ENCODE measurements at places on chromosomes 2 and 18.

DNA sequence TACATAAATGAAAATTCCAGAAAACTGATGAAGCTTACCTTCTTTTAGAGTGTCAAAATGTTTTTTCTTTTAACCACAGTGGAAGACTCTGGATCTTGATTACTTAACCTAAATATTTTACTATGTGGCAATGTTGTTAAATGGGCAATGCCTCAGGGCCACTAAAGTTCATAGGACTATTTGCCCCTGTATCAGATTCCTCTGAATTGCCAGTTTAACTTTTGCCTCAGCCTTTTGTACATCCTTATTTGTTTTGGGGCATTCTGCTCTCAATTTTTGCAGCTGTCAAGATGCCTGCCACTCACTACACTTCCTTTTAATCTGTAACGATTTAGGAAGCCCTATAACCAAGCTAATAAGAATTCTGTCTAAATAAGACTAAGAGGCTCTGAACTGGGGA is 31.7 kb upstream of the SERTAD2 start:
- no peak for DNase-seq

- no peak for DNase-seq
Observed at GRCh38 chr2:201966691-201967438, 66.8 kb upstream of the FZD7 start.

- DNase-seq, result no peak
Observed at GRCh38 chr18:61748004-61748403, 144.8 kb downstream of the RNF152 start.

- no peak for DNase-seq
Observed at GRCh38 chr18:36058674-36059073, 8.7 kb downstream of the RPRD1A start.

DNA sequence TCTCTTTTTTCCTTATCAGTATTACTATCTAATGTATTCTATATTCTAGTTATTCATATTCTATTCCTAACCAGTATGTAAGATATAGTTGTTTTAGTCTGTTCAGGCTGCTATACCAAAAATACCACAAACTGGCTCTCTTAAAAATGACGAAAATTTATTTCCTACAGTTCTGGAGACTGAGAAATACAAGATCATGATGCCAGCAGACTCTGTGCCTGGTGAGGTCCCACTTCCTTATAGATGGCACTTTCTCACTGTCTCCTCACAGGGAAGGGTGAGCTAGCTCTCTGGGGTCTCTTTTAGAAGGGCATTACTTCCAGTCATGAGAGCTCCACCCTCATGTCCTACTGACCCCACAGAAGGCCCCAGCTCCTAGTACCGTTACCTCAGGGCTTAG is 4.8 kb upstream of the ARHGAP15 start:
- DNase-seq, result no peak

DNA sequence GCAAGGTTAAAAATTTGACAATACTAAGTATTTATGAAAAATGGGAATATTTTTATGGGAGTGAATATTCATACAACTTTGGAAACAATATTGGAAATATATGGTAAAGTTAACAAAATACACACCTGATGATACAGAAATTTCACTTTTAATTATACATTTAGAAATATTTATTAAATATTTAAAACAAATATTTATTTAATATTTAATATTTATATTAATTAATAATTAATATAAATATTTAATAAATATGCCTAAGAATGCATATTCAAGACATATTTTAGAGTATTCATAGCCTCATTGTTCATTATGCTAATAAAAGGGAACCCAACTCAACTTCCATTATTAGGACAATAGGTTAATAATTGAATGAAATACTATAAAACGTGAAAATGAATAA is 7.0 kb upstream of the DYNAP start:
- no peak for DNase-seq

GRCh38 chr18:1559563-1559962 is 654.9 kb downstream of the ADCYAP1 start:
- no peak for DNase-seq

DNA sequence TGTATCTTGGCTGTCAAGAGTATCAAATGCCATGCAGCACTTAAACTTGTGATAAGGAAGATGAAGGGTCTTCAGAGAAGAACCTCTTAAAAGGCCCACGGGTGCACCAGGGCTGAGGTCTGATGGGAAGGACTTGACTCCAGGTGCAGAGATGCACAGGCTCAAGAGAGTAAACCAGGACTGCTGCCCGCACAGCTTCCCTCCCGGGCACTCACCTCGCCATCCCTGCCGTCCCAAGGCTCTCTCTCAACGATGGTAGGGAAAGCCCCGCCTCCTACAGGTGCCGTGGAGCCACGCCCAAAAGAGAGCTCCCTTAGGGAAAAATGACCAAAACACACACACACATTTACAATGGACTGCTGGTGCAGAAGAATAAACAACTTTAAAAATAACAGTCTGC is 27.9 kb downstream of the PDIA6 start:
- no peak for DNase-seq

DNA sequence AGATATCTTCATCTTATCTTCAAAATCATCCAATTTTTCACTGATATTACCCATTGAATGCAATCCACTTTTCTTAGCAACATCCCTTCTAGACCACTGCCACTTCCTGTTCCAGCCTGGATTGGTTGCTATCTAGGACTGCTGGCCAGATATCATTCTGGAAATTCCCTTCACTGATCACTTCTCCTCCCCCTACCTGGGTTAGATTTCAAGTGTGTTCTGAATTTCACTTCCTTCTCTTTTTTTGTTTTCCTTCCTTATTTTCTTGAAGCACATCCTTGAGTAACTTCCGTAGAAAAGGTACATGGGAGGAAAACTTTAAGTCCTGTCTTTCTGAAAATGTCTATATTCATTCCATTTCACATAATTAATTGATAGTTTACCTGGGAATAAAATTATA is 82.0 kb upstream of the IL1R2 start:
- DNase-seq, result no peak

DNA sequence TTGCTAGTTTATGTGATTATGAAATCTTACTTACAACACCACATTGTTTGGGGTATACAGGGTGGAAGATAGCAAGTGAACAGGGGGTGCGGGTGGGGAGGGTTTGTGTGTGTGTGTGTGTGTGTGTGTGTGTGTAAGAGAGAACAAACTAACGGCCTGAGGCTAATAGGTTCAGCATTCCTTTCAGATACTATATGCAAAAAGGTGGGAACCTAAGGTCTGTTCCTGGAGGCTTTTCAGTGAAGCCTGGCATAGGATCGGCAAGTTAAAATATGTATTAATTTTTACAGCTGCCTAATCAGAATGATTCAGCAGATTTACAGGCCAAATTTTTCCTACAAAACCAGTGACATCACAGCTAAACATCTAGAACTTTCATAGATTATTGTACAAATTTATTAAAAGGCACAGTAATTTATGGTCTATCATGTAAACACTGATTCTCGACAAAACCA is 7.6 kb upstream of the SPDYA start:
- DNase-seq, result no peak

- peak; percentile 25 for DNase-seq
Observed at GRCh38 chr2:179020156-179020750, 29.7 kb downstream of the CCDC141 start.

GRCh38 chr2:119731983-119732382 is 27.7 kb upstream of the PTPN4 start:
- no peak for DNase-seq

- no peak for DNase-seq
Observed at GRCh38 chr18:41721103-41721790, 233.8 kb upstream of the PIK3C3 start.

DNA sequence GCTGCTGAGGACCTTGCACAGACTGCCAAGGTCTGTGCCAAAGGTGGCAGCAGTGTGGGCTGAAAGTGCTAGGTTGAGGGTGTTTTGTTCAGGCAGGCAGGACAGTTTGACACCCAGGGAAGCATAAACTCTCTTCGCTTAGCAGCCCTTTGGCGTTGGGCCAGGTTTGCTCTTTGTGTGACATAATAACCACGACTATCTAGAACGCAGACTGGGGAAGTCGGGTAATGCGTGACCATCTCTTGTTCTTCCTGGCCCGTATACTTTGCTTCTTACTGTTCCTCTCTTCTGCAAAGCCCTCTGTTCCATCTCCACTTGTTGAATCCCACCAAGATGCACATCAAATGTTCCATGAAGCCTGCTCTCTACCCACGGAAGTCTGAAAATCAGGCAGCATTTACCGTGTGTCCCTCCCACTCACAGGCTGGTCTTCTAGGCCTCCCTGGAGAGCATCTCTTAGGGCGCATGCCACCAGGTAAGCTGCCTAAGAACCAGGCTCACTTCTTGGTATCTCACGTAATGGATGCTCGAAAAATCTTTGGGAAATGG is 96.7 kb upstream of the LMAN1 start:
- DNase-seq, result no peak

- DNase-seq, result no peak
Observed at GRCh38 chr2:165348441-165348840, 109.2 kb downstream of the SCN2A start.

DNA sequence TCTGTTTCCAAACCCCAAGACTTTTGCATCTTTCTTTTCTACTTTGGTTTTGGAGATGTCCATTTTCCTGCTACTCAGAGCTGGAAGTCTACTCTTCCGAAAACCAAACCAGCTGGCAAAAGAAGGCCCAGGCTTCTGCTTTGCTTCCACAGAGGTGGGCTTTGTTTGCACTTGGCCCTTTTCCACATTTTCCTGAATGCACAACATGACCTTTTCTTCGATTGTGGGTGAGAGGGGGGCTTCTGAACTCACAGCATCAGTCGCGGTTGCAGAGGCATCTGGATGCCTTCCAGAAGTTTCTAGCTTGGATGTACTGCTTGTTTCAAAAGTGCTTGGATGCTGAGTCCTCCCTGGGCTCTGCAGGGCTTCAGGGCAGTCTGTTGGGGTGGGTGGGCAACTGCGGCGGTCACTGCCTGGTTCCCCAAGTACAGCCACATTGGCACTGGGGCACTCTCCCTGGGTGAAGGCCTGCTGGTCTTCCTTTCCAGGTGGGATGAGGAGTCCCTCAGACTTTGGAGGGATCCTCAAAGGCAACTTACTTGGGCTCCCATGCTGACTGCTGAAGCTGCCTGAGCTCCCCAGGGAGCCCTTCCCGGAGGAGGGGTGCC is 112.3 kb upstream of the LYPD1 start:
- no peak for DNase-seq

- DNase-seq, result no peak
Observed at GRCh38 chr2:179636995-179637394, 224.4 kb downstream of the ZNF385B start.

DNA sequence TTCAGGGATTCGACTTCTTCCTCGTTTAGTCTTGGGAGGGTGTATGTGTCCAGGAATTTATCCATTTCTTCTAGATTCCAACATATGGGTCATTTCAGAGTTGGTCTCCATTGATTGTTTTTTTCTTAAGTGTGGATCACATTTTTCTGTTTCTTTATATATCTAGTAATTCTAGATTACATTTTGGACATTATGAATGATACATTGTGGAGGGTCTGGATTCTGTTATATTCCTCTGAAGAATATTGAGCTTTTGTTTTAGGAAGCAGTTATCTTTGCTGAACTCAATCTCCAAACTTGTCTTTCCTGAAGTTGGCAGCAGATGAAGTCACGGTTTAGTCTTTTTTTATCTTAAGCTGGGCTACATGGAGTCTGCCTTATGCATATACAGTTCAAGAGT is 9.3 kb downstream of the FAM228B start:
- DNase-seq, result no peak

GRCh38 chr2:42663828-42664227 is 95.4 kb downstream of the MTA3 start:
- DNase-seq, result no peak

DNA sequence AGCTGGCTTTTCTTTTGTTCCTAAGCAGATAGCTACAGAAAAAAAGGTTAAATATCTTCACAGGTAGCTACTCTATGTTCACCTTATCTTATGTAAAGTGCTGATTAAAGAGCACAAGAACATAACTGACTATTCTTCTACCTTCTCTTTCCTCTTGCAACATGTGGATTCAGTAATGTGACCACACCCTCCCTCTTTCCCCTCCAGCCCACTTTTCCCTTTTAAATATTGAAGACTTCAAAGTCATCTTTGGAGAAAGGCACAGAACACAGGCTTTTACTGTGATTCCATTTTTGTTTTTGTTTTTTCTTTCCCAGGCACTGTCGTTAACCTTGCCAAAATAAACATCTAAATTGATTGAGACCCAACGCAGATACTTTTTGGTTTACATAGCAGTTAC is 418.1 kb upstream of the CDH20 start:
- no peak for DNase-seq

GRCh38 chr2:75241696-75242095 is 42.4 kb upstream of the TACR1 start:
- DNase-seq, result no peak

DNA sequence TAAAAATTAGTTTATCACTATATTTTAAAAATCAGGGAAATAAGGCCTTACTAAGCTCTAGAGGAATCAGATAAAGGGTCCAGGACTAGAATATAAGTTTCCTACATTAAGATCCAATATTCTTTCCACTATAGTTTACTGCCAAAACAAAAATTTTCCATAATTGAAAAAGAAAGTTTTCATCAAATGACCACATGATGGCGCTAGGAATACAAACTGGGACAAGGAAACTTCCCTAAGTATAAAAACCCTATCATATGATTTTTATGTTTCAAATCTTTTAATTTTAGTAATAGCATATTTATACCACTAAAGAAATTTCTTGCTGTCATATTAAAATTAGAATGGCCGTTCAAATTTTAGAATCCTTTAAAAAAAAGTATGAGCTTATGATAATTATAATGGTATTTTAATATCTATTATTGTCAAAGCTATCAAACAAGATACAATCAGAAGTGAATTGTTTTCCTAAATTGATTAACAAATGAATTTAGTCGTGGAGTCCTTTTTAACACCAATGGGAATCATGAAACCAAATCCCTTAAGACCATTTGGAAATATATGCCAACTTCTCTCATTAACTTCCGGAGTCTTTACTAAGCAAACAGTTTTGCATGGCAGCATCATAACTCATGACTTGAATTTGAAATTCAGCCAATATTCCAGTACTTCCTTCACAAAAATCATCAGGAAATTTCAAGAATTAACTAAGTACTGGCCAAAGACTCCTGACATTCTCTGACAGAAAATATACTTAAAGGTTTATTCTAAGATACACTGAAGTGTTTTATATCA is 70.3 kb downstream of the SCN1A start:
- DNase-seq, result no peak

- DNase-seq, result no peak
Observed at GRCh38 chr18:21305621-21306020, 63.6 kb downstream of the GREB1L start.

DNA sequence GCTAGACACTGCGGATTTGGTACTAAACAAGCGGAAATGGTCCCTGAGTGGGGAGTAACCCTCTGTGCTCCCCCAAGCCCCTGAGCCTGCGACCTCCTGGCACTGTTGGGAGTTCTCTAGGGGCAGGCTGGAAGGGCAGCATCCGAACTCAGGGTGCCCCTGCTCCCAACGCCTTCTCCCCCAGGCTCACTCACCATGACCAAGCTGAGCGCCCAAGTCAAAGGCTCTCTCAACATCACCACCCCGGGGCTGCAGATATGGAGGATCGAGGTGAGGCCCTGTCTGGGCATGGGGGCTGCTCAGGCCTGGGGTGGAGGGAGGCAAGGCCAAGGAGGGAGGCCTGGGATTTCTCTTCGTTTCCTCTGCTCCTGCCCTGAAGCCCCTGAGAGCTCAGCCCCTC is 4.7 kb downstream of the VIL1 start:
- no peak for DNase-seq

GRCh38 chr18:46366751-46367376 is 262.7 kb downstream of the HAUS1 start:
- no peak for DNase-seq

GRCh38 chr2:33212151-33212550 is 264.3 kb upstream of the RASGRP3 start:
- no peak for DNase-seq

GRCh38 chr2:236782938-236783337 is 213.3 kb downstream of the ACKR3 start:
- no peak for DNase-seq

Data from CD4-positive, alpha-beta T cell treated with Interleukin-4 for 1 hour (primary cell).